Stimulated activated naive CD8-positive, alpha-beta T cell treated with anti-CD3 and anti-CD28 coated beads, Interleukin-15, Interleukin-2, amounts not matched to agents 100 U/mL and 50 U/mL, for 24 hours (primary cell): ENCODE measurements at places on chromosomes 7 and 10.

DNA sequence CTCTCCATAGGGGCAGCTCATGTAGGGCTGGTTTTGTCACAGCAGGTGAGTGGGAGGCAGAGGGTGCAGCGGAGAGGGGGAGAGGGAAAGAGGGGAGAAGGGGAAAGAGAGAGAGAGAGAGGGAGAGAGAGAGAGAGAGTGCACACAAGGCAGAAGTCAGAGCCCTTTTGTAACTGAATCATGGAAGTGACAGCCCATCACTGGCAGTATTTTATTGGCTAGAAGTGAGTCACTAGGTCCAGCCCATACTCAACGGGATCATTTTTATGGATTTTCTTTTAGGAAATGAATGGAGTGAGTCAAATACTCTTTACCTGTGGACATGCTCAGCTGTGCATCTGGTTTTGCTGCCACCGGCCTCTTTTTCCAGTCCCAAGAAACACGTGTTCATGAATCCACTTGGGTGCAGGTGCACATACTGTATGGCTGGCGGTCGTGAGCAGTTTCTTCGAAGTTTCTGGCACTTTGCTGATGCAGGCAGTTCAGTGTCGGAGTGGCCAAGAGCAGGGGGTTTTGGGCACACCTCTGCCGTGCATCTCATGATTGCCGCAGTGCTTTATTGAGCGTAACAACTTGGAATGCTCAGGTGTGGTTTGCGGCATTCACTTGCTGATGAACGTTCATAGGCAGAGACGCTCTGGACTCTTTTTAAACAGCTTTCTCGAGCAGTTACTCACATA is 40.3 kb downstream of the DOCK1 start:
- no peak for DNase-seq

DNA sequence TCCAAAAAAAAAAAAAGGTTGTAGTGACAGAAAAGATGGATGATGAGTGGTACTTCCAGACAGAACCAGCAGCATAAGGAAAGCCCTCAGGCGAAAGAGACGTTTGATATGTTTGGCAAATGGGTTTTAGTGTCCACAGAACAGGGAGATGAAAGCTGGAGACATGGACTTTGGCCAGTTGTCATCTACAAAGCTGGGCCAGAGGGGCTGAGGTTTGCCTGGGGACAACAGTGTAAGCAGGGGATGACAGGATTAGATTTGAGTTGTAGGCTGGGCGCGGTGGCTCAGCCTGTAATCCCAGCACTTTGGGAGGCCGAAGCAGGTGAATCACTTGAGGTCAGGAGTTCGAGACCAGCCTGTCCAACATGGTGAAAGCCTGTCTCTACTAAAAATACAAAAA is 47.8 kb upstream of the ELN start:
- DNase-seq: no peak

GRCh38 chr10:5547931-5548660 is 23.3 kb downstream of the CALML3 start:
- no peak for DNase-seq

DNA sequence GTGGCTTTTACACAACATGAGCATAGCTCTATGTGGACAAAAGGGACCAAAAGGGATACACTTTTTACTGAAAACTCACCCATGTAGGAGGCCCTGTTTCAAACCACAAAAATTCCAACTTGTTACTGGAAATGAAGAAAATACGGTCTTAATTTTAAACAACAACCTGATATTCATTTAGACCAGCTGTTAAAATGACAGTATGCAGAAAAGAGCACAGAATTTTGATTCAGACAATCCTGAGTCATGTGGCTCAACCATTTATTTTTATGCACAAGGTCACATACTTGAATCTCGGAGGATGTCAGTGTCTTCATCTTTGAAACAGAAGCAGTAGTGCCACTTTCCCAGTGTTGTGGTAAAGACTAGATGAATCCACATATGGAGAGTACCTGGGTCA is 426.5 kb upstream of the NFE2L3 start:
- no peak for DNase-seq

DNA sequence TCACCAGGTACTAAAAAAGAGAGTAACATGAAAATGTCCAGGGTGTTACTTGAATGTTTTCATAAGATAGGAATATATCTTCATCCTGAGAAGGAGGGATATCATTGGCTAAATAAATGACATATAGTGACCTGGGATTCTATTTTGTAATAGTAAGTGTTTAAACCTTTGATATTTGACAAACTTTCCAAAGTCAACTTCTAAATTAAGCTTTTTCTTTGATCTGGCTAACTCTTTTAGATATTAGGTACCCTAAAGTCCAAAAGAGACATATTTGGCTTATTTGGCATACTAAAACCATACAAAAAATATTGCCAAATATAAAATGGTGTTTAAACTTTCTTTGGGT is 22.4 kb upstream of the CREB3L2 start:
- no peak for DNase-seq

DNA sequence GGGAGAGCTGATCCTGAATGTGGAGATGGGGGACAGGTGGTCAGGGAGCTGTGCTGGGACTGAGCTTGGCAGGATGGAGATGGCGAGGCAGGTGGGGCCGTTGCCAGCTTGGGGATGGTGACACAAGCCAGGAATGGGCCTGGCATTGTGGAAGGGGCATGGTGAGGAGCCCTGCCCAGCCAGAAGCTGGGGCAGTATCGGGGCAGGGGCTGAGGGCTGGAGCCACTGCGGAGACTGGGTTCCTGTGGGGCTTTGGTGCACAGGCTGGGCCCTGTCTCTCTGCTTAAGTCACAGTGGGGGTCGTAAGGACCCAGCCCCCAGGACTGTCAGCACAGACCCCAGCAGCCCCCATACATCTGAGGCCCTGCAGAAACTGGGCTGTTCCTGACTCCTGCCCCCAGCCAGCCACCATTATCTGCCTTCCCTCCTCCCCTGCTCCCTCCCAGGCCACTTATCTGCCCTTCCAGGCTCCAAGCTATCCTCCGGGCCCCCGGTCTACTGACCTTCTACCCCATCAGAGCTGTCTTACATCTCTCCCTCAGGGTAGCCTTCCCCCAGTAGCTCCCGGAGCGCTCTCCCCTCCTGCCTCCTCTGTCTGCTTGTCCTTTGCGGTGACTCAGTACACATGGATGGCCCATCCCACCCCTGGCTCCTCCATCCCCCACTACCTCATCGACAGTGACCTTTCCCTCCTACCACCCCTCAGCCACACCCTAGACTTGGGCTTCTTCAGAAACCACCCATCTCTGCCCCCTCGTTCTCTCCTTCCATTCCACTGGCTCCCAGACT is 44.2 kb downstream of the PPIF start:
- DNase-seq: no peak

- no peak for DNase-seq
These were observed 65.5 kb upstream of the SRPK2 start for GRCh38 chr7:105454095-105454747.

- peak; percentile 84 for DNase-seq
These were observed 99.9 kb downstream of the CUBN start for GRCh38 chr10:17029581-17030271.

DNA sequence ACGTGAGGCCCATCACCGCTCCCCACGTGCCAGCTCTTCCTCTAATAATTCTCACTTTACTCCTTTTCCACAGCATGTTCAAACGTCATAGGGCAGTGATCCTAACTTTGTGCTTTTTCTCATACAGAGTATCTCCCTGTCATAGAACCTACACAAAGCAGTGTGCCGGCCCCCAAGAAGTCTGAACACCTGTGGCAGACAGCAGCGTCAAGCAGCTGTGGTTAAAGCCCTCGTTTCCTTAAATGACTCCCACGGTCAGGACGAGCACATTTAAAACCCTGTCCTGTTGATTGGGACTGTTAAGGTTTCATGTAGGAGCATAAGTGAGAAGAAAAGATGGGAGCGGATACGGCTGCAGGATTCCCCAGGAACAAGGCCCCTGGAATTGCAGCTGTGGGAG is 267.2 kb downstream of the DIP2C start:
- DNase-seq: no peak

DNA sequence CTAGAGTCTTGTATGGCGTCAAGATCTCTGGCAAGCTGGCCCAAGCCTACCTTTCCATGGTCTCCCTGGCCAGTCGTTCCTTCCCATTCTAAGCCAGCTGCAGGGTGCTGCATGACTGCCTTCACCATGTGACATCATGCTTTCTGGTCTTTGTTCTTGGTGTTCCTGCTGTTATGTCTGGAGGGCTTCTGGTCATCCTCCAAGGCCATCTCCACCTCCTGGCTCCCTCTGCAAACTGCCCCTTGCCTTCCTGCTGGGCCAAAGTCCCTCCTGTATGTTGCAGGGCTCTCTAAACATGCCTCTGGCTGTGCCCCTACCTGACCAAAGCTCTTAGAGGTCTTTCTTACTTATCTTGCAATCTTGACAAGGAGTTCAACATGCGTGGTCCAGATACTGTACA is 44.4 kb upstream of the SHH start:
- DNase-seq: no peak

DNA sequence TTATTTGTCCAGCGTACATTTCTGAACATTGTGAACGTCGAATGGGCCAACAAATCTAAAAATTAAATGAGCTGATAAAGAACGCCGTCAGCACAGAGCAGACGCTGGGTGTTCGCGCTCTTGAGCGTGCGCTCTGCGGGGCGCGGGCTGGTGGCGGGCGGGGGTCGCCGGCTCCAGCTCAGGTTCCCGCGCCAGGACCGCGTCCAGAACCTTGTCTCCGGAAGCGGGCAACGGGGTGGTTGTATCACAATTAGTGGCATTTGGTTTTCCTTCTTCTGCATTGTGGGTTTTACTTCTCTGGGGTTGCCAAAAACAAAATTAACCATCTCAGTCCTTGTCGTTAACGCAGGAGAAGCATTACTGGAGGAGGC is 2.4 kb downstream of the CYP2E1 start:
- DNase-seq: no peak

DNA sequence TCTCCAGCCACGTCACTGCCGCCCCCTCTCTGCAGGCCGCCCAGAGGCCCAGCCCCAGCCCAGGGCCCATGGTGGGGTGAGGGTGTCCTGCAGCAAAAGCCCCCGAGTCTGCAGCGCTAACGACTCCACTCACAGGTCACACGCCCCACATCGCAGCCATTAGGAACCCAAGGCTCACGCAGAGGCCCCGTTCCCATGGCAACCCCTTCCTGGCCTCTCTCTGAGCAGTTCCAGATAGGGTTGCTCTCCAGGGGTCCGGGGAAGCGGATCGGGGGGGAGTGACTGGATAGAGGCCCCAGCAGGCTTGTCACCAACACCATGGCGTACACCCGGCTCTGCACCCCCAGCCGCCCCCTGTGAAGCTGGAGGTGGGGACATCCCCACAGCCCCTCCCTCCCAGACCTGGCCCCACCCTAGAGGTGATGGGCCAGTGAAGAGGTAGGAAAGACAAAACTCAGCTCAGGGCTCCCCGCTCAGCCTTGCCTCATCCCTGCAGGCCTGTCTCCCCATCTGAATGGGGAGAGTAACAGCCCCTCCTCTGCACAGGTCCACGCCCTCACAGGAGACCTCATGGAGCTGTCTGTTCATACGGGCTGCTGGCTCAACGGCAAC is 41.2 kb downstream of the TNRC18 start:
- no peak for DNase-seq

- no peak for DNase-seq
These were observed 210.9 kb downstream of the ACTR3B start for GRCh38 chr7:152970481-152970880.

GRCh38 chr7:8561449-8561848 is 128.0 kb downstream of the NXPH1 start:
- DNase-seq: no peak

DNA sequence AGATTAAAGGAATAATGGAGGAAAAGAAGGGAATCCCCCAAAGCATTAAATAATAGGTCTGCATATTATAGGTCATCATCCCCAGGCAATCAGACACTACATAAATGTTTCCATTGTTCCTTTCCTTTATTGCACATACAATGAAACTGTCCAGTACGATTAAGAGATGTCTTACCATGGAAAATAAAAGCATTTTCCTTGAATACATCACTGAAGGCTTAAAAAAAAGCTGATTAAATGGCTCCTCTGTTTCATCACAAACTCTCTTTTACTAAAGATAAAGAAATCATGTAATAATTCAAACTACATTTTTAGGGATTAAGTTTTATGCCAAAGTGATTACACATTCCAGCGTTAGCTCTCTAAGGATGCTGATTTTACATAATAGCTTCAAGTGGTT is 316.0 kb downstream of the AGMO start:
- no peak for DNase-seq

GRCh38 chr7:66669496-66669895 is 40.8 kb downstream of the KCTD7 start:
- DNase-seq: no peak

- no peak for DNase-seq
These were observed 6.4 kb downstream of the IGFBP1 start for GRCh38 chr7:45894665-45895062.

GRCh38 chr7:111658546-111658945 is 96.3 kb upstream of the IMMP2L start:
- no peak for DNase-seq

- no peak for DNase-seq
These were observed 435.4 kb downstream of the SUGCT start for GRCh38 chr7:40570223-40570622.

GRCh38 chr7:104288137-104288536 is 40.3 kb upstream of the LHFPL3 start:
- no peak for DNase-seq

DNA sequence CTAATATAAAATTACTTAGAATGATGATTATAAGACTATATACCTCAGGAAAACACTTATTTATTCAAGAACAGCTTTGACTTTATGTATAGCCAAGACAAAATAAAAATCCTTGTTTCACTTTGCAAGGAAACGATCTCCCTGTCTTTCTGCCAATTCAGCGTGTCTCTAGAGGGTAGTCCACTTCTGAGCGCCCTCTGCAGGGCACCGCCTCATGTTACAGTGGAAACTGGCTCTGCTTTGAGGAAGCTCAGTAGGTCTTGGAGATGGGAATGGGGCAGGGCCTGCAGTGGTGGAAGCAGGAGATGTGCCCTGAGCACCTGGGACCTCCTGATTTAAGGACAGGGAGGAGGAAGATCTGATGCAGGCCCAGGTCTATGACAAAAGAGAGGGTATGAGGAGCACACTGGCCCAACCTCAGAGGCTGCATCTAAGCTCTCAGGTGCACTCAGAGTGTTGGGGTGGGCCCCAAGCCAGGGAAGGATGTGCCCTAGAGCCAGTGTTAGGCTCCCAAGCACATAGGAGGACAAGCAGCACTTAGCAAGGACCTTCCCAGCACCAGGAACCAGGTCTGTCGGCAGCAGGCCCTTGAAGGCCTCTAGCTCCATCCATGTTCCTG is 481.0 kb downstream of the TNS3 start:
- DNase-seq: peak; percentile 6

GRCh38 chr10:29039091-29039490 is 249.8 kb upstream of the LYZL1 start:
- DNase-seq: no peak
